ENCODE measurements at places on chromosomes 1 and 21.
A peak's percentile ranks its signal among the peaks of the same experiment; 100 is the strongest.

DNA sequence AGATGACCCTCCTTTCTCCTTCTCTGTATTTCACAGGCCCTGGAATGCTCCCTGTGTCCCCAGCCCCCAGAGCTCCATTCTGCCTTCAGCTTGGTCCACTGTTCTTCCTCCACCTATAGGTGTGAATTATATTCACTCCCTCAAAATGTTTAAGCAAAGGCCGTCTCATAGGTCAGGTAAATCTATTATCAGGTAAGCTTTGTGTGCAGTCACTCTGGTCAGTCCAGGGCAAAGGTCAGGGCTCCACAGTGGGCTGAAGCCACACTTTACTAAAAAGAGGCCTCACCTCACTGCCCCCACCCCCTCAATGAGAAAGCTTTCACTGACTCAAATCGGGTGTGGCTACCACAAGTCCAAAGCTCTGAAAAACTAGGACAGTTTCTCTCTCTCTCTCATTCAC, 65.9 kb downstream of the DNTTIP2 start:
- DNase-seq = no peak

- DNase-seq = no peak
Observed at GRCh38 chr1:35888255-35888654, 5.2 kb downstream of the AGO1 start.

- no peak for DNase-seq
Observed at GRCh38 chr1:59025898-59026426, 242.1 kb upstream of the JUN start.

- peak; percentile 57 for DNase-seq
Observed at GRCh38 chr1:223189903-223190724, 47.1 kb upstream of the TLR5 start.

DNA sequence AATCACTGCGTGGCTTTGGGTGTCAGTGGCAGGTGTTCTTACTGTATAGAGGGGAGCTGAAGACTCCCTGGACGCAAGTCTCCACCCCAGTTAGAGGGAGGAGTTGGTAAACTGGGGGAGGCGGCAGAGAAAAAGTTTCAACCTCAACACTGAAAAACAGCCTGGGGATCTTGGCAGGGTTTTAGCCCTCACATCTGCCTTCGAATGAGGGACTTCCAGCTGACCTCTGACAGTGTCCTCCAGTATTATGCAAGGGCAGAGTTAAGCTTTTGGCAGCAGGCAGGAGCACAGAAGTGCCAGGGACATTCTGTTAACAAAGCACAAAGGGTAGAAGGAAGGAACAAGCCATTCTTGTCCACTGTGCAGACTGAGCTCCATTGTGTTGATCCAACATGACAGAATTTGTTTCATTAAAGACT, 41.2 kb upstream of the RAB4A start:
- no peak for DNase-seq

- DNase-seq = no peak
Observed at GRCh38 chr1:181577475-181577874, 94.2 kb downstream of the CACNA1E start.

DNA sequence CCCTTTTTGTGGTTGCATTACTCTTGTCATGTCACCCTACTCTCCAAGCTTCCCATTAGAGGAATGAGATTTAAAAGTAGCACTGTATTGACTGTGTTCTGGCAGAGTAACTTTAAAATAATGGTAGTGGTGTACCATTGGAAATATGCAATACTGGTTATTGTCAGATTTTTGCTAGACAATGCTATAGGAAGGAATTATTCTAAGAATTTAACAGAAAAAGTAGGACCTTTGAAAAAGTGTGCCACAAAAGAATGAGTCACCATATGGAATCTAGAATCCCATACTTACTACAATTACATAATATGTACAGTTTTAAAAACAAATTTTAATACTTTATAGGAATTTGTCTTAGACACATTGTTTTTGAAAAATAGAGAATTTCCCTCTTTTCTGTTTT, 13.8 kb downstream of the MIER1 start:
- DNase-seq = no peak

DNA sequence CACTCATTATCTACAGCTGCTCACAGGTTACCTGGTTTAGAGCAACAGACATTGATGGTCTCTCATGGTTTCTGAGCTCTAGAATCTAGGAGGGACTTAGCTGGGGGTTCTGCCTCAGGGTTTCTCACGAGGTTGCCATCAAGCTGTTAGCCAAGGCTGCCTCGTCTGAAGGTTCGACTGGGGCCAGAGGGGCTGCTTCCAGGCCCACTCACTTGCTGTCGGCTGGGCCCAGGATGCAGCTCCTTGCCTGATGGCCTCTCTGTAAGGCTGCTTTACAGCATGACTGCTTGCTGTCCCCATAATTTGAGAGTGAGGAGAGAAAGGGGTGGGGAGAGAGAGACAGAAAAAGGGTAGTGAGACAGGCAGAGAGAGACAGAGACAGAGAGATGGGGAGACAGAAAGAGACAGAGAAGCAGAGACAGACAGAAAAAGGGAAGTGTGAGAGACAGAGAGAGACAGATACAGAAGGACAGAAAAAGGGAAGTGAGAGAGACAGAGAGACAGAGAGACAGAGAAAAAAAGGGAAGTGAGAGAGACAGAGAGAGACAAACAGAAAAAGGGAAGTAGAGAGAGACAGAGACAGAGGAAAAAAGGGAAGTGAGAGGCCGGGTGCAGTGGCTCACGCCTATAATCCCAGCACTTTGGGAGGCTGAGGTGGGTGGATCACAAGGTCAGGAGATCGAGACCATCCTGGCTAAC, 106.8 kb upstream of the C1orf174 start:
- DNase-seq = no peak

- no peak for DNase-seq
Observed at GRCh38 chr1:42334240-42335049, 590 bp downstream of the FOXJ3 start.

DNA sequence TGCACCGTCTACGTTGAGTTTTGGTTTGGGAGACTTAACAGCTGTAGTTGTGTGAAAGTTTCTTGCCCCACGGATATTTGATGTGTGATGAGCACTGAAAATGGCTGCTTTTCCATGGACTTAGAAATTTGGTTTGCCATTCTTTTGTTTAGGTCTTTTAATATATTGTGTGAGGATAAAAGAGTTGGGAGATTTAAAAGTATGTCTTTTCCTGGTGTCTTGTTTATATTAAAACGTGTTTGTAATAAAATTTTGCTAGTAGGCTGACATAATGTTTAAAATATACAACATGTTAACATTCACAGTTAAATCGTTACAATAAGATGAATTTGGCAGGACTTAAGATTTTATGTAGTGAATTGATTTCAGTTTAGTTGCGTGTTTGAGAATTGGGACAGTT, 106.9 kb downstream of the DYRK1A start:
- DNase-seq = no peak

DNA sequence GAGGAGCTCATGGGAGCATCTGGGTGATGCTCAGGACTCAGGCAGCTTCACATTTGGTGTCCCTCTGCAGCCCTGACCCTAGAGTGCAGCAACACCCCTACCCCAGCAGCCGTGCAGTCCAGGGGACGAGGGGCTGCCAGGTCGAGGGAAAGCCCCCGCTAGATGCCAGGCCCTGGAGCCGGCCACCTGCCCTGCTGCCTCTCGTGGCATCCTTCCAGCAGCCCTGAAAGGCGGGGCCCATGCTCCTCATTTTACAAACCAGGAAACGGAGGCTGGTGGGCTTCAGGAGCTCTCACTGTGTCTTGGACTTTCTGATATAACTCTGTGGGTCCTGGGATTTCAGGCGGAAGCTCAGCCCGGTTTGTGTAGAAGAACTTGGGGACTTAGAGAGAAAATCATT, 120.5 kb upstream of the WNT4 start:
- DNase-seq = no peak

DNA sequence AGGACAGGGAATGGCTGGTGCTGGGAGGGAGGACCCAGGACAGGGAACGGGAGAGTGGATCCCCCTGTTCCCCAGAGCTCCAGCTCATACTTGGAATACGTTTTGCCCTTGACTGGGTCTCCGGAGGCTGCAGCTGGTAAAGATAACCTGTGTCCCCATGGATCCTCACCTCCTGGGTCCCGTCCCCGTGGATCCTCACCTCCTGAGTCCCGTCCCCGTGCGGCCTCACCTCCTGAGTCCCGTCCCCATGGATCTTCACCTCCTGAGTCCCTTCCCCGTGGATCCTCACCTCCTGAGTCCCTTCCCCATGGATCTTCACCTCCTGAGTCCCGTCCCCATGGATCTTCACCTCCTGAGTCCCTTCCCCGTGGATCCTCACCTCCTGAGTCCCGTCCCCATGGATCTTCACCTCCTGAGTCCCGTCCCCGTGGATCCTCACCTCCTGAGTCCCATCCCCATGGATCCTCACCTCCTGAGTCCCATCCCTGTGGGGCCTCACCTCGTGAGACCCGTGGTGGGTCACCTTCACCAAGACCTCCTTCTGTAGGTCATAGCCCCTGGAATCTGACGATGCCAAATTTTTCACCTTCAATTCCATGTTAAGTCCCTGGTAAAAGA, 61.4 kb downstream of the SCCPDH start:
- DNase-seq = no peak

DNA sequence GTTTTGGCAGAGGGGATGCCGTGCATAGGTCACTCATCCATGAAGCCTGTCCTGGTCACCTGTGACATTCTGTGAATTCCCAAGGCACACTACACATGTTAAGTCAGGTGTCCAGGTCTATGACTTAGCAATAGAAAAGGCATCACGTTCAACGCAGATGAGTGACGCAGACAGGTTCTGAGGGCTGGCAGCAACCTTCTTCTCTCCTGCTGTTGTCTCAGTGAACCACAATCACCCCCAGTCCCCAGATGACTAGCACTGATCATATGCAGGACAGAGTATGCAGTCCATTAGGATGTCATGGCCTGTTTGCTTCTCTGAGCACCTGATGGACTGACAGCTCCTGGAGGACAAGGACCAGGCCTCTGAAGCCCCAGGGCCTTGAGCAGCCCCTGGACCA, 157.8 kb upstream of the KAZN start:
- no peak for DNase-seq

DNA sequence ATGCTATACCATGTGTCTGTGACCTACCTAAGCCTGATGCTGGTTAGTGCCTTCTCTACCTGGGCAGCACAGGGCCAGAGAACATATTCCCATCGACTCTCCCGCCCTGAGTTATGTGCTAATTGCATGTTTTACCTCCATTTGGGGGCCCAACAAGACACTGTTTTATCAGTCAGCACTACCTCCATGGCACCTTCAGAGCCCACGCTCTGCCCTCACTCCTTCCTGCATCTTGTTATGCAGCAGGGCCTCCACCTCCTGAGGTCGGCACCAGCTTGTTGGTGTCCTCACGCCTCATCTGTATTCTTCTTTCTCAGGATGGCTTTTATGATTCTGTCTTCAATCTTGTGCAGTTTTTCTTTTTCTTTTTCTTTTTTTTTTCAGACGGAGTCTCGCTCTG, 11.9 kb downstream of the WNT9A start:
- DNase-seq = no peak

GRCh38 chr1:93692983-93693591, 11.4 kb upstream of the BCAR3 start:
- peak; percentile 28 for DNase-seq

GRCh38 chr1:71695821-71696220, 586.5 kb downstream of the NEGR1 start:
- no peak for DNase-seq

DNA sequence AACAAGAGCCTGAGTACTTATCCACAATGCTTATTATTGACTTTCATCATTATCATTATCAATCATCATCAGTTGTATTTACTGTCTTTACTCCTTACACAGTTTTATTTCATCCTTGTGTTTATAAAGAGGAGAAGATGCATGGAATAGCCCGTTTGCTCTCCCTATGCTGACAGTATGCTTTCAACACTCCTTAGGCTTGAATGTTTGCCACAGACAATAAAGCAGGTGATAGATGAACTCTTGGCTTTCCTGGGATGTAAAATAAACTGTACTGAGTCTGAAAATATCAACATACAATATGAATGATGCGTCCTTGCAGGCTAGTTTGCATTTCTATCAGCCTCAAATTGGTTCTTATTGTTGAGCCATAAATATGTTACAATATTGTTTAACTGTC, 891.8 kb upstream of the NCAM2 start:
- DNase-seq = no peak

DNA sequence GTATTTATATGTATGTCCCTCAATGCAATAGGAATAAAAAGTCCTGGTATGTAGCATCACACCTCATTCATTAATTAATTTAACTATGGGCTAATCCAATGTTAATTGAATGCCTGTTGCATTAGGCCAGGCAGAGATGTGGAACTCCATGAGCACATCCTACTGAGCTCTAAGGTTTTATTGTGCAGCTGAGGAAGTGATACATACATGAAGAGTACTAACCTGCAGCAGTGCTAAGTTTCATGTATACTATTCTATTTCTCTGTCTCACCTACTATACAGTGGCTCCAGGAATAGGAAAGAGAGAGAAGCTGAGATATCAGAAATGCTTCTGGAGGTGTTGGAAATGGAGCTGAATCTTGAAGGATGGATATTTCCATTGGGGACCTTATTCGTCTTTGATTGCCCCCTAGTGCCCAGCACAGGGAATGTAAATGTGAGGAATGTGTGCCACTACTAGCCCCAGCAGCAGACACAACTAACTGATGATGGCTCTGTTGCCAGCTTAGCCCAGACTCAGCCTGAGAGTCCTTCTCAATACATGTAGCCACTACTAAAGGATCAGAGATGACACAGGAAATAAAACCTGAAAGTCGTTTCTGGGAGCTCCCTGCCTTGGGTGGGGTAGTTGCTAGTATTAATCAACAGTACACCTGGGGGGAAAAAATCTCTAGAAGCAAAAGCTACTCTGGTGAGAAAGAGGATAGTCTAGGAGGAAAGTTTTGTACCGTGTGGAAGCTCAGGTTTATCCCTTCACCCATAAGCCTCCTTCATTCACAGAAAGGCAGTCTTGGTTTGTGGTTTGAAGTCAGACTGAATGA, 173.3 kb upstream of the FOXD3 start:
- DNase-seq = no peak

DNA sequence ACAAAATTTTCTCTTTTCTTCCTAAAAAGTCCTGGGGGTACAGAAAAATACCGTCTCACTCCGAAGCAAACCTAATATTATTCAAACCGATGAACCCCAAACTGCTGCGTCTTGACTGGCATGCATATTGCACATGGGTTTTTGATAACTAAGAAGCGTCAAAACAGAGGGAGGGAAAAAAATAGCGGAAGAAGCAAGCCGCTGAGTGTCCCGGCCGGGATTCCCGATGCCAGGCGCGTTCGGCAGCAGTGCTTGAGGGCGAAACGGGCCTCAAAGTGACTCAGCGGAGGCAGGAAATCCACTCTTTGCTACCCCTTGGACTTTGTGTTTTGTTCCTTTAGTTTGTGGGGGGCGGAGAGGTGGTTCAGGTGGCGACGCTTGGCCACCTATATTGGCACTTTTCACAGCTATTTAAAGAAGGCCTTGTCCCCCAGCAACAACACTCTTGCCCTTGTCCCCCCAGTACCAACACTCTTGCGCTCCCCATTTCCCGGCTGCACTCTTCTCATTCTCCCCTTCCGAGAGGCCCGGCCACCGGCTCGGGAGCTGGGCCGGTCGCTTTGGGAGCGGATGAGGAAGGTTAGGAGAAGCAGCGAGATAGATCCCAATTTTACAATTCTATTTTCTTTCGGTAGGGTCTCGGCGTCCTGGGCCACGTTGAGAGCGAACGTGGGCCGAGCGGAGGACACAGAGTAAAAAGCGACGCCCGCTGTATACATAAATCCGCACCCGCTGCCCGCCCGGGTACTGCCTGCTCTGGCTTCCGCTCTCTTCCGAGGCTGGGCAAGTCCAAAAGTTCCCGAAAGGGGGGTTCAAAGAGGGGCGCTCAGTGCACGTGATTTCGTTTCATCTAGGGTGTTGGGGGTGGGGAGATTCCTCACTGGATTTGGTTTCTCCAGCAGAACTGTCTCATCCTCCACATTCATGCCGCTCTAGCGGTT, 2.5 kb downstream of the LMX1A start:
- no peak for DNase-seq

- DNase-seq = no peak
Observed at GRCh38 chr1:198088360-198089071, 68.3 kb upstream of the NEK7 start.
